ENCODE measurements at places on chromosomes 11 and 22. TPM values are rescaled to one million over a fixed set of nuclear protein-coding genes. Genes with fewer than 3 reads are reported as not detected.
A peak's percentile ranks its signal among the peaks of the same experiment; 100 is the strongest.

DNA sequence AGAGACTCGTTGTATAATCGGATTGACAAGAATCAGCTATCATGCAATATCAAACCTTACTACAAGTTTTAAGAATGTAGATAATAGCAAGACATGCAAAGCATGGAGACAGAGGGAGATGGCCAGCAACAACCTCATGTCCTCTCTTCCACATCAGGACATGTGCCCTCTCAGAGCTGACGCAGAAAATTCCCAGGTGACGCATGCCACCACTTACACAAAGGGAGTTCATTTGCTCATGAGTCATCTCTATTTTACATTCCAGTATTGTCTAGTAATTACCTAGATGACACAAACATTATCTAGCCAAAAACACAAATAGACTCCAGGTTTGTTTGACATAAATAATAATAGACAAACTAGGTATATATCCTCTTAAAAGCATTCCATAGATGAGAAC, 38.1 kb upstream of the OPCML start:
- DNase-seq: no peak

GRCh38 chr11:43580735-43581369, 99.7 kb upstream of the HSD17B12 start:
- DNase-seq: peak; percentile 32

GRCh38 chr22:22798232-22798616, 89.4 kb upstream of the IGLL5 start:
- DNase-seq: no peak

GRCh38 chr11:102306817-102307726, 10.2 kb upstream of the BIRC3 start:
- no peak for DNase-seq

GRCh38 chr11:63670433-63671321, 499 bp downstream of the ATL3 start:
- peak; percentile 52 for DNase-seq

GRCh38 chr11:38784164-38784563, 2186.1 kb upstream of the RAG2 start:
- no peak for DNase-seq

The NDUFS3 gene
- 63.2 TPM for total RNA-seq

DNA sequence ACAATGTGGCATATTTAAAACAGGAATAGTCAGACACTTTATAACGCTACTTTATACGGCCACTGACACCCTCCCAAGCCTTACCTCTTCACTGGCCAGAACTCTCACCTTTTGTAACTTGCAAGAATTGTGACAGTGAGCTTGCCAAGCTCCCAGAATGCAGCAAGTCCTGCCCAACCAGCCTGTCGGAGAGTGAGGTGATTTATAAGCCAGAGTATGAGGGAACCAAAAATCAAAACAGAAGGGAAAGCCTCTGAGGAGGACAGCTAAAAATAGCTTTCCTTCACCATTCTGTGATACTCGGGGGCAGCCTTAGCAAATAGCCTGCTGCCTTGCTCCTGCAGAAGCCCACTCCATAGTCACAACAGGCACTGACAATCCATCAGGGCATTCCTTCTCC, 229.7 kb downstream of the FAM76B start:
- no peak for DNase-seq

DNA sequence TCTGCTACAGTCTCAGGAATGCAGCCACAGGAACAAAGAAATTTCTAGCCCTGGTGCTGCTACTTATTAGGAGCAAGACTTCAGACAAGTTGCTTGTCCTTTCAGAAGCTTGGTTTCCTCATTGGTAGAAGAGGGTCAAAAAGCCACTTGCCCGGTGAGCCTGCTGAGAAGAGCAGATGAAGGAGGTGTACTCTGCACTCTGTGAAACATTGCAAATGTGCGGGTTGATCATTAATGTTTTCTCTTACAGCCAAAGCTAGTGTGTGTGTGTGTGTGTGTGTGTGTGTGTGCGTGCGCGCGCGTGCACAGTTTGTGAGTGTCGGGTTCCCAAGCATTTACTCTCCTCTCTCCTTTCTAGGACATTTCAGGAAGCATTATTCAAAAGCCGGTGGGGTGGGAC, 86.3 kb upstream of the NNMT start:
- no peak for DNase-seq

The RNH1 gene
- total RNA-seq: 165 TPM

DNA sequence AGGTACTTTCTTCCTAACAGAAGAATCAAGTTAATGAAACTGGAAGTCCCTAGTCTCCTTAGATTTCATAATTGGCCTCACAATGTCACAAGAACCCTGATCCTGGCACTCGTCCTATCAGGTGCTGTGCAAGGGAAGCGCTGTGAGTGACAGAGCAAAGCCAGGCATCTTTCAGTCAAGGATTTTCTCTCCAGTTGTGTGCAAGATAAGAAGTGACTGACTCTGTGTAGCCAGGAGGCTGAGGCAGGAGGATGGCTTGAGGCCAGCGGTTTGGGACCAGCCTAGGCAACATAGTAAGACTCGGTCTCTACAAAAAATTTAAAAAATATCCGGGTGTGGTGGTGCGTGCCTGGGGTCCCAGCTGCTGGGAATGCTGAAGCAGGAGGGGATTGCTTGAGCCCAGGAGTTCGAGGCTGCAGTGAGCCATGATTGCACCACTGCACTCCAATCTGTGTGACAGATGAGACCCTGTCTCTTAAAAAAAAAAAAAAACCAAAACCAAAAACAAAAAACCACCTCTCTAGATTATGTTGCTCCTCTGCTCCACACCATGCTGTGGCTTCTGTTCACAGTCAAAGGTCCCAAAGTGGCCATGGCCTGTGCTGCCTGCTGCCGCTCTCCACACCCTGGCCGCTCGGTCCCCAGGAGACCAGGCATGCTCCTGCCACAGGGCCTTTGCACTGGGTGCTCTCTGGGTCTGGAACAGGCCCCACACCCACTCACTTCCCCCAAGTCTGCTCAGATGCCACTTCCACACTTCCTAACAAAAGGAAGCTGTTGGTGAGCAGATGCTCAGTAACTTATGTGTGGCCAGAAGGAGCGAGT, 54.2 kb upstream of the CLDN5 start:
- DNase-seq: no peak

DNA sequence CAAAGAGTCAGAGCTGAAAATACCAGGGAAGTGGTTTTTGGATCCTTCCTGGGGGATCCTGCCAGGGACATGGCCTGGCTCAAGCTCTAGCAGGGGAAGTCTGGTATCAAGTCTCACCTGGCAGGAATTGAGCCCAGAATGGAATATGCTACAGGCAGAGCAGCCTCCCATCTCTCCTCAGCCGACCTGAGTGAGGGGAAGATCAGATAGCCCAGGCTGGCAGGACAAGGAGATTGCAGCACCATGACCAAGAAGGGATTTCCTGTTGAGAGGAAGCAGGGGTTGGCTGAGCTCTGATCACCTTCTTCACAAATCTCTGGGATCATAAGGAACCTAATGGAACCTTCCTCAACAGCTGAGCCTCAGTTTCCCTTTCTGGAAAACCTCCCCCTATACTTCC, 13.0 kb downstream of the OAF start:
- no peak for DNase-seq

- no peak for DNase-seq
Observed at GRCh38 chr11:111982541-111983186, 42.5 kb upstream of the DLAT start.

The NPAS4 gene
- total RNA-seq: not detected

The CASP1 gene
- 28.0 TPM for total RNA-seq

The MISFA gene
- total RNA-seq: 0.22 TPM

DNA sequence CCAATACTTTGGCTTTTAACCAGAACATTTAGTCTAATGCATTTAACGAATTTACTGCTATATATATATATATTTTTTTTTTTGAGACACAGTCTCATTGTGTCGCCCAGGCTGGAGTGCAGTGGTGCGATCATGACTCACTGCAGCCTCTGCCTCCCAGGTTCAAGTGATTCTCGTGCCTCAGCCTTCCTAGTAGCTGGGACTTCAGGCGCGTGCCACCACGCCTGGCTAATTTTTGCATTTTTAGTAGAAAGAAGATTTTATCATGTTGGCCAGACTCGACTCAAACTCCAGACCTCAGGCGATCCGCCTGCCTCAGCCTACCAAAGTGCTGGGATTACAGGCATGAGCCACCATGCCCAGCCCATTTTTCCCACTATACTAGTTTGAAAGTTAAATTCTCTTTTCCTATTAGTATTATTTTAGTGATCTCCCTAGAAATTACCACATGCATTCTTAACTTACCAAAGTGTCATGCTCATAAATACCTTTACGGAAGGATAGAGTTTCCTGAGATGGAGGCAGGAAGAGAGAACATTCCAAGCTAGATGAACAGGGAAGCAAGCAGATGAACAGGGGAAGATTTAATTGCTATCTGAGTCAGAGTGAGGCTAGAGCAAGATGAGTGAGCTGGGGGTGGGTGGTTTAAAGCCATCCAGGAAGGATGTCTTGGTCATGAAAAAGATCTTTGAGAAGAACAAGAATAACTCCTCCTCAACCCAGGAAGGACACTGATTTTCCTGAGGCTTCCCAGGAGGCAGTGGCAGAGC, 4.4 kb upstream of the PGAP2 start:
- peak; percentile 43 for DNase-seq

- no peak for DNase-seq
Observed at GRCh38 chr11:88042647-88043046, 132.6 kb downstream of the RAB38 start.

- DNase-seq: no peak
Observed at GRCh38 chr11:12832480-12833224, 158.4 kb downstream of the TEAD1 start.

DNA sequence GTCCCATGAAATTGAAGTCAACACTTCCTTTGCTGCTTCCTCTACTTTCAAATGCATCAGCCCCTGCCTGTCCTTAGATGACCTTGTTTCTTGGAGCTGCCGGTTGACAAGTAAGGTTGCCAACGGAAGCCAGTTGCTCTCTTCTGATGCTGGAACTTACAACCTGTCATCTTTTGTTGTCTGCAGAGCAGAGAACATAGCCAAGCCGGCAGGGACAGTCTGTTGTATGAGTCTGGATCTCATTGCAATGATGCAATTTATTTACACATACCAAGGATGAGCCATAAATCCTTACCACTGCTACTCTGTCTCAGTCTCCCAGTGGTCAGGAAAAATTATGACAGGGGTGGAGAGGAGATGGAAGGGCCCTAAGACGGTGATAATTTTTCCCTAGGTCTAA, 151.4 kb downstream of the BLID start:
- DNase-seq: peak; percentile 56

DNA sequence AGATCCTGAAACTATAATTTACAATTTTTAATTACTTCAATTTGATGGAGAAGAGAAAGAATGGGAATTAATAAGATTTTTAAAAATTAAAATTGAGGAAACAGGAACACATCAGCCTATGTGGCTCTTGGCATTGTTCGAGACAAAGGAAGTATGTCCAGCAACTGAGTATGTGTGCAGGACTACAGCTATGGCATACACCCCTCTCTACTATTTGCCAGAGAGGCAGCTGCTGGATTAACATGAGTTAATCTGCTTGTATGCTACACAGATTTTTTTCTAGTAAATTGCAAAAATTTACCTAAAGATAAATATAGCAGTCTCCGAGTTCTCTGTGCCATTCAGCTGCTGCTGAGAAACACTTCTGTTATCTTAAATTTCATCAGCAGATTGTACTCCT, 70.6 kb downstream of the PHF21A start:
- peak; percentile 11 for DNase-seq

GRCh38 chr11:50088231-50088630, 55.6 kb downstream of the OR4C45 start:
- no peak for DNase-seq

The GSTP1 gene
- 638 TPM for total RNA-seq

DNA sequence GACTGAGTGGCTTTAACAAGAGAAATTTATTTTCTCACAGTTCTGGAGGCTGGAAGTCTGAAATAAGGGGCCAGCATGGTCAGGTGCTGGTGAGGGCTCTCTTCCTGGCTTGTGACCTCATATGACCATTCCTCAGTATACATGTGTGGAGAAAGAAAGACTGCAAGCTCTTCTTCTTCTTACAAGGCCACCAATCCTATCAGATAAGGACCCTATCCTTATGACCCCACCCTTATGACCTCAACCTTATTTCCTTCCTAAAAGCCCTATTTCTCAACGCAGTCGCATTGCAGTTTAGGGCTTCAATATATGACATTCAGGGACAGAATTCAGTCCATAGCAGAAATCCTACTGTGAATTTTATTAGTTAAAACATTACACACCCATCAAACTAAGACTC, 124.4 kb upstream of the RAG2 start:
- no peak for DNase-seq

All from lung microvascular endothelial cell (primary cell).